Stimulated activated CD4-positive, alpha-beta T cell treated with anti-CD3 and anti-CD28 coated beads, Interleukin-1b, Interleukin-23, amount 100 ng/mL, for 1 hour (primary cell): ENCODE measurements at places on chromosomes 16 and 17.

DNA sequence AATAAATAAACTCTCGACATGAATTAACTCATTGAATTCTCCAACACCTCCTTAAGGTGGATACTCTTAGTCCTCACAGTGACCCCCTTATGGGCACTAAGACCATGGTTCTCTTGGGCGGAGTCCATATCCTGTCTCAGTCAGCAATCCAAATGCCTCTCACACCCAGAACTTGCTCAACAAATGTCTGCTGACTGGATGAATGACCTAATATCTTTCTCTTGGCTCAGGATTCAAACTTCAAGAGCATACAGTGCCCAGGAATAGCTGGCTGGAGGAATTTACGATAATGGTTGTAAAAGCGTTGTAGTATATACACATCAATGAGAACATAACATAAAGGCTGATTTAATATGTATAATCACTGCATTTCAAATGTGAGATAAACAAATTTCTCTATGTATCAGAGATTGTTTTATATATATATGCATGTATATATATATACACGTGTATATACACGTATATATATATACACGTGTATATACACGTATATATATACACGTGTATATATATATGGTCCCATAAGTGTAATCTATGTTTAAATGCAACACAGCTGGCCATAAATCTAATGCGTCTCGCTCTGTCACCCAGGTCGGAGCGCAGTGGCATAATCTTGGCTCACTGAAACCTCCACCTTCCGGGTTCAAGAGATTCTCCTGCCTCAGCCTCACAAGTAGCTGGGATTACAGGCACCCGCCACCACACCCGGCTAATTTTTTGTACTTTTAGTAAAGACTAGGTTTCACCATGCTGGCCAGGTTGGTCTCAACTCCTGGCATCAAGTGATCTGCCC, 6.5 kb upstream of the UBB start:
- no peak for DNase-seq

GRCh38 chr16:29126057-29126494, 141.2 kb downstream of the LAT start:
- no peak for DNase-seq

- peak; percentile 33 for DNase-seq
Measured at GRCh38 chr17:40803617-40804082, 3.9 kb upstream of the KRT28 start.

DNA sequence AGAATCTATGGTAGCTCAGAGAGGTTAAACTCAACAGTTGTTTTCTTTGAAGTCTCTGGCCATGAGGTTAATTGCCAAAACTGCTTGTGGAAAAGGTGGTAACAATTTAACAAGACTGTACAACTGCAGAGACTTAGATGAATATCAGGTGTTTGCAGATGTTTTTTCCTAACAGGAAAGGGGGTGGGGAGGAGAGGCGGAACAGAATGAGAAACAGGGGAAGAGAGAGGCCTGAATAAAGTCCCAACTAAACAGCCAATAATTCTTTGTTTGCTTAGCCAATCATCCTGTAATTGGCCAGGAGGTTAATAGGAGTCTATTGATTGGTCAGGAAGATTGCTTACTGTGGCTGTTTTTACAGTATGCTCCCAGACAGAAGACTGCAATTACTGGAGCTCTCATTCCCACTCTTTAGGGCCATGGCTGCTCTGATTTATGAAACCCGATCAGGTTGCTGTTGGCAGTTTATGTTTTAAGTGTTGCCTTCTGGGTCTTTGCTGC, 249.7 kb upstream of the TBX2 start:
- no peak for DNase-seq

- DNase-seq = no peak
Measured at GRCh38 chr17:51373489-51374152, 113.3 kb downstream of the UTP18 start.

DNA sequence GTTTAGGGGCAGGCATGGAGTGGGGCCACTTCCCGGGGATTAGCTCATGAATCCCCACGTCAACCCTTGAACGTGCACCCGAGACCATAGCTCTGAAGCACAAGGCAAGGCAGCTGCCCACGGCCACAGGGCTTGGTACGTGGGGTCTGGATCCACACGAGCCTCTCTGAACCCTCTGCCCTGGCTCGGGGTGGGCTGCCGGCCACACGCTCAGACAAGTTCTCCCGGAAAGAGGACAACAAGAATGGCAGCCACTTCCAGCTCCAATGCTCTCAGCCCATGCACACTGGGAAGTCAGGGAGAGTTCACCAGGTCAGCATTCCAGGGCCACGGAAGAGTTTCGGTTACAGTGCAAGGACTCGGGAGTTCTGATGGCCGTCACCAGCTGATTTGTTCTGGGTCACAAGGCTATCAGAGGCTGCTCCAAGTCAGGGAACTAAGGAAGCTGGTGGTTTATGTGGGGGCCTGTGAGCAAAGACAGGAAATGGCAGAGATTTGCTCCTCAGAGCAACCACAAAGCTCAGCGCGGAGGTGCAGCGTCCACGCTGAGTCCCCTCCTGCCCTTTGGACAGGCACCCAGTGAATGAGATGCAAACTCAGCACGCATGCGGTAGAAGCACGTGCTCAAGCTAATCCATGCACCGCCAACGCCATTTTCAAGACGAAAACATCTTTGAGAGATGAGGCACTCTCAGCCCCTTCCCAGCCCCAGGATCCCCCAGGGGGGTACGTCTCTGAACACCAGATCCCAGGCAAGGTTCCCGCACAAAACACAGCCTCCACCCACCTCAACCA, 356.4 kb downstream of the FOXL1 start:
- DNase-seq = no peak

- no peak for DNase-seq
Measured at GRCh38 chr17:38926293-38927070, 1.1 kb downstream of the LASP1NB start.

GRCh38 chr17:60704170-60704569, 26.5 kb downstream of the BCAS3 start:
- no peak for DNase-seq

GRCh38 chr16:9469512-9469911, 378.1 kb downstream of the HAPSTR1 start:
- DNase-seq = no peak

DNA sequence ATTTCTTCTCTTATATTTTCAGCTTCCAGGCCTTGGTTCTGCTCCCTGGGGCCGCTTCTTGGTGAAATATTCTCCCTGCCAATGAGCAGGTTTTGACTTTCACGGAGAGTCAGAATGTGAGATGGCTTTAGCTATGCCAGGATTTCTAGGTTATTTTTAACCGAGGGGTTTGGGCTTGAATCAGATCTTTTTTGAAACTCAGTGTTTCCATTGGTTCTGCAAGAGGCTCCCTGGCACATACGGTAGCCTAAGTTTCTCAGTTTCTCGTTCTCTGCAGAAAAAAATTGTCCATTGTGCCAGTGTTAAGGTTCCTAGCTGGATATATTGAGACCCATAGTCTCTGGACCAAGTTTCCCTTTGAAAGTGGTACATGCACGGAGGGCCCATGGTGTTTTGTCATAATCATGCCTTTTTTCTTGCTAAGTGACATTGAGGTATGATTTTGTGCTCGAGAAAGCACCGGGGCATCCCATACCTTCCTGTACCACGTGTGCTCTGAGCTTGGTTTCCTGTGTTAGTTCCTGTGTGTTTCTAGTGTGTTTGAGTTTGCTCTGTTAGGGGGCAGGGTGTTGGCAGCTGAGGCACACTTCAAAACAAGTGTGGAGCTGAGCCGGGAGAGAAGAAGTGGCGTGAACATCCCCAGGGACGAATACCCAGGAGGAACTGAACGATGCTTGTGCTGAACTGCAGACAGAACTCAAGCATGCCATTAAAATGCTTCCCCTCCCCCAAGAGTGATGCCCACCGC, 127.2 kb downstream of the HS3ST3B1 start:
- DNase-seq = peak; percentile 2

GRCh38 chr17:74380959-74381808, 13.9 kb downstream of the GPR142 start:
- DNase-seq = no peak

DNA sequence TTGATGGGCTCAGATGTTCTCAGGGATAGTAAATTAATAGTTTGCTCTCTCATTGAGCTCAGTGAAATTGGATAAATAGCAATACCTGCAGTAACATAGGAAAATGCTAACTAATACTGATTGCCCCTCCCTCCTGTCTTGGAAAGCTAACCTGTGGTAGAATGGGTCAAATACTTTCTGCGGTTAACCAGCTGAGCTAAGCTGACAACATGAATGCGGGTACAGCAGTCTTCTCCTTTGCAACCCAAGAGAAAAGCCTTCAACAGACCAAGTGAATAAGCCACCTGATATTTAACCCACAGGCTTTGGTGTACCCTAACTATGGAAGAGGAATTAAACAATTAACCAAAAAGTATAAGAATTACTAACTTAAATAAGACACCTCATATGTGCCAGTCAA, 408.3 kb upstream of the MAF start:
- DNase-seq = no peak

- no peak for DNase-seq
Measured at GRCh38 chr17:37789021-37789565, 44.2 kb upstream of the HNF1B start.

GRCh38 chr16:3282103-3282729, 1.1 kb upstream of the ZNF263 start:
- no peak for DNase-seq

DNA sequence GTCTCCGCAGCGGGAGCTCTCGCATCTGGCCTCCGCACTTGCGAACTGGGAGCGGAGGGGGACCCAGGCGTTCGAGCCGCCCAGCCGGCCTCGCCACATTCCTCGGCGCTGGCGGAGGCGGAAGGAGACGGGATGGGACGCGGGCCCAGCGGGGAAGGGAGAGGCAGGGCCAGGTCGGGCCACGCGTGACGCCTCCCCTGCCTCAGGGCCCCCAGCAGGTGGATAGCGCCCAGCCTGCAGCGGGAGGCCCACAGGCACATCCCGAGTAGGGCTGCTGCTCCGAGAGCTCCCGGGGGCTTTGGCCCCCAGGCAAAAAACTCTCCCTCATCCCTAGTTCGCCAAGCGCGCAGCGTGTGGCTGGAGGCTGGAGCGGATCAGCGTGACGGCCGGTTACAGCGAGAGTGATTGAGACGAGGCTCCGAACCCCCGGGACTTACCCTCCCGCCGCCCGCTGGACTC, 800 bp downstream of the PLEKHH3 start:
- no peak for DNase-seq

- DNase-seq = no peak
Measured at GRCh38 chr17:3937359-3937758, 21.1 kb upstream of the P2RX1 start.

- no peak for DNase-seq
Measured at GRCh38 chr16:86806838-86807351, 228.5 kb downstream of the FOXL1 start.

- DNase-seq = no peak
Measured at GRCh38 chr16:3143598-3144320, 8.9 kb downstream of the ZNF213 start.

DNA sequence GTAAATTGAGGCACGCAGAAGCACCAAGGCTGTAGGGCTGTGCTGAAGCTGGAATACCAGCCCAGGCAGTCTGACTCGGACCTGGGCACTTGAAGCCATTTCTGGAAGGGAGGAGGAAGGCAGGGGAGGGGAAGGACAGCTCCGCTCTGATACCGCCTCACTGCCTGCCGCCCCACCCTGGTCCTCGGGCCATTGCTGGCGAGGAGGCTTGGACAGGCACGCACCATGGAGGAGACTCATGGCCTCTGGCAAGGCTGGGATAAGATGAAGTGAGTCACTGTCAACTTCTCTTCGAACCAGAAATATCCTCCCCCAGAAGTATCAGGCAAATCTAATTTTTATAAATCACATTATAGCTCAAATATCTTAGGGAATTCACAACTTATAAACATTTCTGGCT, 81.3 kb downstream of the SDK2 start:
- DNase-seq = no peak

DNA sequence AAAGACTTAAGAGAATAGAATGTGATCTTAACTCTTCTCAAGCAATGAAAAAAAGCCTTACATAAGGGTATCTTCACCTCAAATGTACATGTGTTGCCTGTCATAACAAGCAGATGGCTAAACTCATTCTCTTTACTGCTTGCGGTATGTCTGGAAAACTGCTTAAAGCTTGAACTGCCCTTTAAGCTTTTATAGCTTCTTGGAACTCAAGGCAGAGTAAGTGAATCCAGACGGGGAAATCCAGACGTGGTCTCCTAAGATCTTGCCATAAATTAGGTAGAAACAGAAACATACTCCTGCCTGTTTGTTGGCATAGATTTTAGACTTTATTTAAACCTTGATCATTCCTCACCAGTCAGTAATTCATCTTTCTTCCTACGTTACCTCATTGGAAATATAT, 19.6 kb downstream of the CLUAP1 start:
- no peak for DNase-seq

DNA sequence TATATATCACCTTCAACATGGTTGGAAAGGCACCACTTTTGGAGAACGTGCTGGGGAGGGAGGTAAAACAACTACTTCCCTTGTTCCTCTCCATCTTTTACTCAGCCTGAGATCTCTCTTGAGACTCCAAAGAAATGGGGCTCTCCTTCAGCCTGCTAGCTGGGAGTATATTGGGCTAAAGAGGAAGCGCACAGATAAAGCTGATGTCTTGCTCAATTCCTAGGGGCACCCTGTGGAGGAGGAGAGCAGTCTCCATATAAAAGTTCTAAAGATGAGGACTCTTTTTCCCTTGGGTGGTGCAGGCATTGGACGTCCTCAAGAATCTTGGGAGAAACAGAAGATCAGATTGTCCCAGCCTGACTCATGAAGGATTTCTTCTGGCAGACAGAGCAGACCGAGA, 4.6 kb upstream of the ETV4 start:
- DNase-seq = no peak

- DNase-seq = no peak
Measured at GRCh38 chr16:2777903-2778629, 986 bp upstream of the ELOB start.

DNA sequence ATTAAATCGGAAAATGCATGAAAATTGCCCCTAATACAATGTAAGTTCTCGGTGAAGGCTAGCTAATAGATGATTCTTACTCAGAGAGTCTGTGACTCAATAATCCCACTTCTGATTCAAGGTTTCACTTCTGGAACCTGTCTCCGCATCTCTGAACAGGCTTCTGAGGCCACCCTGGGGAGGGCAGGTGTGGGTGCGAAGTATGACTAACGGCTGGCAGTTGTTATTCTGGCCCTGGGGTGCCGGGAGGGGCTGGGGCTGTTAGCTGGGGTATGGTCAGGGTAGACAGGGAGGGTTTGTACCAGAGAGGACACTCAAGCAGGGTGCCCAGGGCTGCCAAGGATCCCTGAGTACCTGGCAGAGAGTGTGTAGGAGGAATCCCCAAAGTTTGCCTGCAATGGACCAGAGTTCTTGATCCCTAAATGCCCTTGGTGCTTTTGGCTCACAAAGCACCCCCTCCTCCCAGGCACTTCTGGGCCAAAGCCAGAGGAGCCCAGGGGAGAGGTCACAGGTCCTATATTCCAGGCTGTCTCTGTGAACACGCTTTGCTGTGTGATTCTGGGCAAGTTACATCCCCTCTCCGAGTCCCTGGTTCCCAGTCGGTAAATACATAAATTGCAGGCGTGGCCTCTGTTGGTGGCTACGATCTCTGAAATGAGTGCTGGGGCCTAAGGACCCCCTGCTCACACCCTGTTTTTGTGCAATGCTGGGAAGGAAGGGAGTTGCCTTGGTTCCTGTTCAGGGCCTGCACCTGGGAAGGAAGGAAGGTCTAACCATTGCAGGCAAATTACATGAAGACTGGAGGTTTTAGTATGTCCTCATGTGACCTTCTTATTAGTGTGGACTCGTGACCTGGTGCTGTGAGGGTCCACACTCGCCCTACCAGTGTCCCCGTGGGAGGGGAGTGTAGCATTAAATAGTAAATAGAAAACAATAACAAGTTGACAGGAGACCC, 49.9 kb upstream of the CPNE2 start:
- DNase-seq = peak; percentile 55
